ENCODE measurements at places on chromosomes 11 and 22. TPM values are rescaled to one million over a fixed set of nuclear protein-coding genes. Genes with fewer than 3 reads are reported as not detected.

Gene DDTL
- total RNA-seq: not detected

Gene SPON1
- total RNA-seq: 44.4 TPM

Gene FBLN1
- total RNA-seq: 33.7 TPM

Gene GVQW3
- total RNA-seq: not detected

Gene NRGN
- 5.0 TPM for total RNA-seq

Gene SGSM1
- total RNA-seq: 0.15 TPM

Gene ARHGAP20
- total RNA-seq: 3.3 TPM

Gene OR8G5
- not detected for total RNA-seq

GRCh38 chr11:10727146-10727851, 23.7 kb upstream of the CTR9 start:
- DNase-seq: no peak

DNA sequence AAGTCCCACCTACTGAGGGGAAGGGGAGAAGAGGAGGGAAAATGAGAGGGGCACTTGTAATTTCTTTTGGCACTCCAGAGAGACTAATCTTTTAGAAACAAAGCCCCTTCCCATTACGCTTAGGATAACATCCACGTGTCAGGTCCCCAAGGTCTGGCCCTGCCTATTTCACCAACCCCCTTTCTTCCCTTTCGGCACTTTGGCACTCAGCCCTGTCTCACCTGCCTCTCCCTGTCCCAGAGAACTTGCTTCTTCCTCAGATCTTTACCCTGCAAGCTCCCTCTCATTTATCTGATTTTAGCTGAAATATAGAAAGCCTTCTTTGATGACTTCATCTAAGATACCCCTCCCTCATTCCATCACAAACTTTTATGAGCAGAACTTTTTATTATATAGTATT, 55.5 kb downstream of the RASSF10 start:
- no peak for DNase-seq

DNA sequence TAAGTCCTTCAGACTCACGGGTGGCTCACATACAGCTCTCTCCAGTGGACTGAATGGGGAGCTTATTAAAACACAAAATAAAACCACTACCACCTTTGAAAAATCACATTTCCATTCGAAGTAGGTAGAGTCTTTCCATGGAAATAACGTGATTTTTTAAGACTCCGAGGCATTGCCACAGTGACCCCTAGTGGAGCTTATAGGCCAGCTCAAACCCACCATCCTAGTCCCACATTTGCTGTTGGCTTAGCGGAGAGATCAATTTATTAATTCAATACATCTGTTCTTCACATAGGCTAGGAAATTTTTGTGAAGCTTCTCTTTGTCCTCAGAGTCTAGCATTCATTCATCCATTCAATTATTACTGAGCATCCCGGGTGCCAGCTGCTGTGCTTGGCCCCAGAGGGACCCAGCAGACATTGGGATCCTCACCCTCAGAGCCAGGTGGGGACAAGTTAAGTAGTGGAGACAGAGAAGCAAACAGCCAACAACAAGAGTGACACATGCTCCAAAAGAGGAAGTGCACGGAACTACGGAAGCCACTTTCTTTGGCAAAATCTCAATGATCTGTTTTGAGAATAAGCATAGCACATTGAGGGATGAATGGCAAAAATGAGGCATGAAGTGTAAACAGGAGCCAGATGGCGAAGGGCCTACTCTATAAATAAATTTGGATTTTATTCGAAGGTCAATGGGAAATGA, 10.2 kb upstream of the P4HA3 start:
- DNase-seq: no peak

- no peak for DNase-seq
Observed at GRCh38 chr11:66051371-66051765, 796 bp upstream of the SF3B2 start.

DNA sequence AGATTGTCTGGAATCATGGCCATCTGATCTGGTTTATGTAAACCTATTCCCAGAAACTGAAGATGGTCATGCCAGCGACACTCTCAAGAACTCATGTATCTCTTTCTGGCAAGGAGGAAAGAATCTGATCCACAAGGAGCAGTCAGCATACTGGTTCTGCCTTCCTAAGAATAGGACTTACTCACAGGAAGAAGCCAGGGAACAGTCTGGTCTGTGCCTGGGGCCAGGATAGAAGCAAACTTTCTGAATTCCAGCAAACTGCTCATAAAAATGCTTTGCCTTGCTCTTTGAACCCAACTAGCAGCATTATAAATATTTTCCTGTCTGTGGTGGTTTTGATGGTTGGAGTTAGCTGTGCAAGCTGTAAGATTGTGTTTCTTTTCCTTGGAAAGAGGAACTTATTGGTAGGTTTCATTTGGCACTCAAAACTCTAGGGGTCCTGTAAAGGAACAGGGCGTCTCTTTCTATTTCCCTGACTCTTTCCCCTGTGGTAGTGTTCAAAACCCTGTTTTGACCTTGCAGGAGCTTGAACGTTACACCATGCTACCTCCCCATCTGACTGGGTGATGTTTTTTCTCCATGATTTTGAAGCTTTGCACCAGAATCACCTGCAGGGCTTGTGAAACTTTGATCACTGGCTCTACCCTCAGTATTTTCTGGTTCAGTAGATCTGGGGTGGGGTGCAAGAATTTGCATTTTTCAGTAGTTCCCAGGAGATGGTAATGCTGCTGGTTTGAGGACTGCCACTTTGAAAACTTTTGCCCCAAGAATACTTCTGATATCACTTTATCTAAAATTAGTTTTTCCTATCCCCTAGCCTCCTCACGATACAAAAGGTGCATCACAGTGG, 627.8 kb upstream of the ANO5 start:
- no peak for DNase-seq

DNA sequence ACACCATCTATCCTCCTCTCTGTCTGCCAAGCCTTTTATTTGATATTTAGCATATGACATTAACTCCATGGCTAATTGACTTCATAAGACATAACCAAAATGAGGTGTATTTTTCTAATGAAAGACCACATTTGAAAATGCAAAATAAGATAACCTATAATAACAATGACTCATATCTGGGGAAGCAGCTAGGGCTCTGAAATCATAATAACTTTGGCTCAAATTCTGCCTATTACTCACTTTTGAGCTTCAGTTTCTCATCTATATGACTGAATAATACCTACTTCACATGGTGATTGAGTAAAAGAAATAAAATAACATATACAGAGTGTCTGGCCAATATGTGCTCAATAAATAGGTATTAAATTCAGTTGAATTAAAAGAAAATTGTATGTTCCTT, 1419.8 kb upstream of the TENM4 start:
- no peak for DNase-seq

DNA sequence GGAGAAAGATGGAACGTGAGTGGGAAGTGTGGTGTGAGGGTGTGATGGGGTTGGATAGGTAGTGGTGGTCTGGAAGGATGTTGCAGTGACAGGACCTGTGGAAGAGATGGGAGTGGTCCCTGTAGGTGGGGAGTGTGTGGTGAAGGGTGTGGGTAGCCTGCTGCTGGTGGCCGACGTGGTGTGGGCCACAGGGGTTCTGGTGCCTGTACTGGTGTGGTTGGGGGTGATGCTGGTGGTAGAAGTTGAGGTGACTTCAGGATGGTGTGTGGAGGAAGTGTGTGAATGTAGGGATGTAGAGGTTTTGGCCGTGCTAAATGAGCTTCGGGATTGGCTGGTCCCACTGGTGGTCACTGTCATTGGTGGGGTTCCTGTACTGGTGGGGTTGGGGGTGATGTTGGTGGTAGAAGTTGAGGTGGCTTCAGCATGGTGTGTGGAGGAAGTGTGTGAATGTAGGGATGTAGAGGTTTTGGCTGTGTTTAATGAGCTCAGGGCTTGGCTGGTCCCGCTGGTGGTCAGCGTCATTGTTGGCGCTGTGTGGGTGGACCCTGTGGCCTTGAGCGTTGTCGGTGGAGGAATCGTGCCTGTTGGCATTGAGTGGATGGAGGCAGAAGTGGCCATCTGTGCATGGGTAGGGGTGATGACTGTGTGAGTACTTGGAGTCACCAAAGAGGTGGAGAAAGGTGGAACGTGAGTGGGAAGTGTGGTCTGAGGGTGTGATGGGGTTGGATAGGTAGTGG, 19.1 kb downstream of the MUC6 start:
- no peak for DNase-seq

- DNase-seq: no peak
Observed at GRCh38 chr22:19821523-19822300, 33.0 kb downstream of the GNB1L start.

DNA sequence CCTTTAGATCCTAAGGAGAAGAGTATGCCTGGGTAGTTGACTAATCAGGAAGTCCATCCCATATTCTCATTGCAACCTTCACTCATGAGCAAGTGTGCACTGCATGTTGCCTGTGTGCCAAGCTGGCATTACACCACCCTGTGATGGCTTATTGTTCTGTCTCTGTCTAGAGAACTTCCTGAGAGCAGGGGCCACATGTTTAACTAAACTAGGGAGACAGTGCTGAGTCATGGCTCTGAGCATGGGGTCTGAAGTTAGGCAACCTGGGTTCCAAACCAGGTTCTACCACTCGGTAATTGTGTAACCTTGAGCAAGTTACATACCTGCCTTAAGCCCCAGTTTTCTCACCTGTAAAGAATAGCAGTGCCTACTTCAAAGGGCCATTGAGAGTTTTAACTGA, 39.6 kb downstream of the CSNK2A3 start:
- DNase-seq: no peak

Measured in esophagus squamous epithelium (tissue), 5 donors.